Cardiac fibroblast (primary cell): ENCODE measurements at places on chromosomes 2 and 18.

- DNase-seq = peak; percentile 66
Measured at GRCh38 chr2:234377761-234378391, 119.0 kb downstream of the ARL4C start.

GRCh38 chr2:182870227-182870626 is 3.8 kb upstream of the FRZB start:
- peak; percentile 8 for DNase-seq

GRCh38 chr18:3329471-3329870 is 67.5 kb downstream of the MYL12B start:
- DNase-seq = no peak

DNA sequence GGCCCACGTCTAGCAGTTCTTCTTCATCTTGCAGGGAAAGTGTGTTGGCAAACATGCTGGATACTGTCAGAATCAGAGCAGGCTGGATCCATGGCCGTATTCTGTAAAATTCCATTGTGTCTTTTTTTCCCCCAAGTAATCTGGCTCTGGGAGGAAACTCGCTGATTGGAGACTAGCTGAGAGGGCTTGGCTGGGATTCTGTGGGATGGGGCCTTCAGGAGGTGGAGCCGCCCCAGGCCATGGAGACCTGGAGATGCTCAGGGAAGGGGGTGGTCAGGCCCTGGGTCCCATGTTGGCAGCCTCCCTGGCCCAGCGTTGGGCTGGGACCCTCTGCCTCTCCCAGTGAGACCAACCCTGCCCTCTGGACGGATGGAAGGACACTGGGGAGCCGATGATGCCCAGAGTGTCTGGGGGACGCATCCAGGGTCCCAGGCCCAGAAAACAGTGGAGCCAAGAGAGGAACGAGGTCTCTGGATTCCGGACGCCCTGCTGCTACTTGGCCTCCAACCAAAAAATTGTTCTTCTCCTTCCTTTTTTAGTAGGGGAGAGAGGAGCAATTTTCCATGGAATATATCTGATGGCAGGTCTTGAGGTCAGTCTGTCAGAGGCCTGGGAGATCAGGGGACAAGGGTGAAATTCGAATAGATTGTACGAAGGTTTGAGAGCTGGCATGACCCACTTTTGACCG is 114.5 kb downstream of the AGAP1 start:
- no peak for DNase-seq

GRCh38 chr2:98505971-98506664 is 61.5 kb downstream of the INPP4A start:
- no peak for DNase-seq

DNA sequence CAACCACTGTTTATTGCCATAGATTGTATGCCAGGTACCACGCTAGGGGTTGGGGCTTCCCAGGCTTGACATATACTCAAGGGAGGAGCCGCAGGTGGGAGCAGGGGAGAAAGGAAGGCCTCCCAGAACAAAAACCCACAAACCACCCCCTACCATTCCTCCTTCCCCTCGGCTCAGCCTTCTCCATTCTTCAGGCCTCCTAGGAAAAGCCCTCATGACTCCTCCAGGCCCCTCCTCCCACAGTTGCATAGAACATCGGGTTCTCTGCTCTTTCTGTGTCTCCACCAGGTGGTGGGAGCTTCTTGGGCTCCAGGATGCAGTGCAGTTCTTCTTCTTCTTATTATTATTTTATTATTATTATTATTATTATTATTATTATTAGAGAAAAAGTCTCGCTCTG is 80.3 kb downstream of the ZFP36L2 start:
- no peak for DNase-seq

DNA sequence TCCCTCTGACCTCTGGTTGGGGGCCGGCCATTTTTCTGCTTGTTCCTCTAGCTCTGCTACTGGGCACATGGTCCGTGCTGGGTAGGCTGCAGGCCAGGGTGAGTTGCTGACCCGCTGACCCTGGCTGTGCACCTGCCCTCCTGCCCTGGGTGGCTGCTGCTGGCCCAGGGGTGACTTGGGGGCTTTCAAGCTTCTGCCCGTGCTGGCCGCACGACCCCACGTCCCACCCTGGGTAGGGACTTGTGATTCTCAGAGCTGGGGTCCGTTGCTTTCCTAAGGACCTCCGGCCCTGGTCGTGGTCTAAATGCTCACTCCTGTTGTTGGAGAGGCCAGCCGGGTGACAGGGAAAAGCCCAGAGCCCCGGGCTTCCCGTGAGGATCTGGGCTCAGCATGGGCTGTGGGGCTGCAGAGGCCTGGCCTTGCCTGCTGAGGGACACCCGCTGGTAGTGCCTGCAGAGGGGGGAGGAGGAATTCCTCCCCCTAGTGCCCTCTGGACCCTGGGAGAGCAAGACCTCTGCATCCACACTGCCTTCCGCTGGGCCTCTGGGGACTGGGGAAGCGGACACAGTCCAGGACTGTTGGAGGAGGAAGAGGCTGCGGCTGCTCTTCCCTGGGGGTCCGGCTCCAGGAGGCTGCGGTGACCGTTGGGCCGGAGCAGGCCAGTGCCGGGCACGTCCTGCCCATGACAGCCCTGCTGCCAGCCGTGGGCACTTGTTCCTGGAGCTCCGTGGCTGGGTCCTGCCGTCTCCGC is 6.3 kb upstream of the GAL3ST2 start:
- no peak for DNase-seq

DNA sequence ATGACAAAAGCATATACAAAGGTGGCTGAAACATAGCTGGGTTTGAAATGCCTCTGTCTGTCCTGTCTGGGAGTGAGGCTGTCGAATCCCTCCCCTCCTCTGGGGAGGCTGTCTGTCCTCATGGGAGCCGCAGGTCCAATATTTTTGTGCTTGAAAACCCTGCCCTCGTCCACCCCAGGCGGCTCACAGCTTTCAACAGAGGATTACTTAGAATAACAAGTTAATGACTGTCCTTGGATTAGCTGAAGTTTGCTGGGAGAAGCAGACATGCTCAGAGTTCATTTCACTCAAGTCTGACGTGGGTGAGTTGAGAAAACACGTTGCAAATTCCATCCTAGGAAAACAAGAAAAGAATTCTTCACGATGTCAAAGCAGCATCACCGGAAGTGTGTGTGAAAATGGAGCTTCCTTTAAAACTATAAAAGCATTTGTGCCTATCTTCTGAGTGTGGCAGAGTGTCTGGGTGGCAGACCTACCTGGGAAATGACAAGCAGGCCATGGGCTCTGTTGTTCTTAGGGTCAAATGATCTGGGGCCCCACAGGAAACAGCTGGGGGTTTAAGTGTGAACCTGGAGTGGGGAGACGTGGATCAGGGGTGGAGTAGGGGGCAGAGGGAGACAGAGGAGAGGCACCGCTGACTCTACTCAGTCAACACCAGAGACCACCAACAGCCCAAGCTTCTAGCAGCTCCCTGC is 77.1 kb downstream of the DDX1 start:
- DNase-seq = peak; percentile 56

DNA sequence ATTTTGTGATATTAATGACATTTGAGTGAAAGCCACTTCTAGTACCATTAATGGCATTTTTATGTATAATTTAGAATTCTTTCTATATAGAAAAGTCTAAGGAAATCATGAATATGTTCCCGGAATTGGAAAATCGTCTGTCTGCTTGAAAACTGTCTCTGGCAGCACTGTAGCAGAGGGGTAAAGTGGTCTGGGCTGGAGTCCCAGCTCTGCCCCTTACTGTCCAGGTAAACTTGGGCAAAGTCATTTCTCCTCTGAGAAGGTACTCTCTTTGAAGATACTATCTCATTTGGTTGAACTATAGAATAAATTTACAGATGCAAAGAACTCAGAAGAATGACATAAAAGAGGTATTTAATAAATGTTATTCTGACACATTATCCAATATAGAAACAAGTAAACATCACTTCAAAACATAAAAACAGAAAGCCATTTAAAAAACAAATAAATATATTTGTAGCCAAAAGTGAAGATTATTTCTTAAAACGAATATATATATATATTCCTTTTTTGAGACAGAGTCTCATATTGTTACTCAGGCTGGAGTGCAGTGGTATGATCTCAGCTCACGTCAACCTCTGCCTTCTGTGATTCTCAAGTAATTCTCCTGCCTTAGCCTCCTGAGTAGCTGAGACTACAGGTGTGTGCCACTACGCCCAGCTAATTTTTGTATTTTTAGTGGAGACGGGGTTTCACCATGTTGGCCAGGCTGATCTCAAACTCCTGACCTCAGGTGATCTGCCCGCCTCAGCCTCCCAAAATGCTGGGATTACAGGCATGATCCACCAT is 149.8 kb upstream of the ITGA4 start:
- DNase-seq = no peak

GRCh38 chr2:95215018-95215612 is 7.8 kb downstream of the ZNF892 start:
- DNase-seq = no peak
